ENCODE measurements at places on chromosomes 5 and 9.
A peak's percentile ranks its signal among the peaks of the same experiment; 100 is the strongest.

DNA sequence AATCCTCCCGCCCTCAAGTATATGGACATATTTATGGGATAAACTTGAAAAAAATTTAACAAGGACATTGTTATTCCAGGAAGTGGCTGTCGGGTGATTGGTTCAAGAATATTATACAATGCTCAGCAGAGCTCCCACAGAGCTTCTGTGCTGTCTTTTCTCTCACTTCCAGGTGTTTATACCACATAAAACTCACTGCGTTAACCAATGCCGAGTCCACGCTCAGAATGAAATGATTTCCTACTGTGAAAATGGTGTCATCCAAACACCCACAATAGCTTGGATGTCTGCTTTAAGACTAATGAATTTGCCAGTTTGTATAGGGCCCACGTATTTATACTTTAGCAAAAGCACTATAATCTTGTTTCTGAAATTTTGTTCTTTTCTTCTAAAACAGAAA, 368.2 kb downstream of the NDUFS4 start:
- no peak for DNase-seq

DNA sequence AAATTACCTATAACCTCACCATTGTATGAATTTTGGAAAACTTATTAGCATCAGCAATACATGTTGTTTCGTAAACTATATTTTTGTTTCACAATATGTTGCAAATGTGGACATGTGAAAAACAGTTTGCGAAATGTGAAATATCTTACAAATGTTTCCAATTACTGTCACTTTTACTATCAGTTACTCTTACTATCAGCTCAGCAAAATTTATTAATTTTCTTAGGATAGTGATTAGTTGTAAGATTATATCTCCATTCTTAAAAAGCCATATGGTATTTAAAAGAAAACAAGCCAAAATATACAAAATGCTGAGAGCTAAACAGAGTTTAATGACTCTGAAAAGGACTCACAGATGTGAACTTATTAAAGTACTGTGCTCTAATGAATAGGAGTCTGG, 111.9 kb upstream of the LPAR1 start:
- DNase-seq = no peak

DNA sequence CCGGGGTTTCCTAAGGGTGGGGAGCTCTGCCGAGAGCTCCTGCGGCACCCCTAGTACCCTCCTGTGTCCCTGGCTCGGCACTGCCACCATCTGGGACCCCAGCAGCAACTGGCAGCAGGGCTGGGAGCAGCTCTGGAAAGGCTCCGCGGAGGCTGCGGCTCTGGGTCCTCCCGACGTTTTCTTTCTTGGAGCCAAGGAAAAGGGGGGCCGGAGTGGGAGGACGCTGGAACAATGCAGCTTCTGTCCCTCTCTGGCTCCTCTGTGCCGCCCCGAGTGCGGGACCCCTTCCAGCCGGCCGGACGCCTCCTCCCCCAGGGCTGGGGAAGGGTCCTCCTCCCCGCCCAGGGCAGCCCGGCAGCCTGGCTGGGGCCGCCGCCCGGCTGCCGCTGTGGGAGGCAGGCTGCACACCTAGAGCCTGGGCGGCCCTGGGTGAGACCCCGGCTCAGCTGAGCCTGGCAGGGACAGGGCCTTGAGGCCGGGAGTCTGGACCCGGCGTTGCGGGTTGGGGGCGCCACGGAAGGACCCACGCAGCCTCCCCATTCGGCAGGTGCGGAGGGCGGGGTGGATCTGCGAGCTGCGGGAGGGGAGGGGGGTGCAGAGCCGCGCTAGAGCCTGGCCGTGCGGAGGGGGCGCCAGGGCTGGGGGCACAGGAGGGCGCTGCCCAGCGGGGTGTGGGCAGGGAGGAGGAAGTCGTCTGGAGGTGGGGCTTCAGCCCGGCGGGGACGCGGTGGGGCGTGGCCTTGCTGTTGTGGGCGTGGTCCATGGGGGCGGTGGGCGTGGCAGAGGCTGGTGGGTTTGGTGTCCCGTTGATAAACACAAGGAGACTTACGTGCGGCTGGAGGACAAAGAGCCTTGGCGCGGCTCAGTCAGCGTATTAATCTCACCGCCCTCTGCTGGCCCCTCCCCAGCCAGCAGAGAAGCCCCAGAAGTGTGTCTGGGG, 15.1 kb downstream of the GPSM1 start:
- DNase-seq = peak; percentile 67

GRCh38 chr9:16310278-16311110, 560.0 kb downstream of the BNC2 start:
- DNase-seq = no peak

- DNase-seq = no peak
Observed at GRCh38 chr9:128807827-128808226, 10.5 kb upstream of the ENDOG start.

GRCh38 chr9:75878488-75878860, 12.0 kb upstream of the PCSK5 start:
- DNase-seq = no peak

- DNase-seq = no peak
Observed at GRCh38 chr5:67549296-67549618, 352.7 kb upstream of the CD180 start.

- DNase-seq = no peak
Observed at GRCh38 chr9:78622126-78622525, 325.2 kb downstream of the PSAT1 start.

DNA sequence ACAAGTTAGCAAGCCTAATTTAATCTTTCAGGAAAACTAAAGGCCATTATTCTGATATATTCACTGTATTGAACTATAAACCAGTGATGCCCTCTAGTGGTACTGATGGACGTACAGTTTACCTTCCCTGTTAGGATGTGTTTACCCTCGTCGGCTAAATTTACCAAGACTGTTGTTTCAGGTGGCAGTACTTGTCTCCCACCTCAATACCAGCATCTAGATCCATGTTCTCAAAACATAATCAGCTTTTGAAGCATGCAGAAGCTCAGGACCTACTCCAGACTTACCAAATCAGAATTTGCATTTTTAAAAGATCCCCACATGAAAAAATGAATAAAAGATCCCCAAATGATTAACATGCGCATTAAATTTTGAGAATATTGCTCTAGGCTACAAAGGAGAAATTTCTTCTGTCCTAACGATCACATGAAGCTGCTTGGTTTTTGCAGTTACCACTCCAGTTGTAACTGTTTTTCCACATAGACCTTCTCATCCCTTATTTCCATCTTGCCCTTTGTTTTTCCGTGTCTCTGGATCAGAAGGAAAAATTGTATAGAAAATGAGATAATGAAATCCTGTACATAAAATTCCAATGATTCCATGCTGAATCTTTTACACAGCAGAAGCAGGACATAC, 3.2 kb upstream of the BAAT start:
- no peak for DNase-seq

- no peak for DNase-seq
Observed at GRCh38 chr5:135996611-135997010, 32.2 kb upstream of the TGFBI start.

DNA sequence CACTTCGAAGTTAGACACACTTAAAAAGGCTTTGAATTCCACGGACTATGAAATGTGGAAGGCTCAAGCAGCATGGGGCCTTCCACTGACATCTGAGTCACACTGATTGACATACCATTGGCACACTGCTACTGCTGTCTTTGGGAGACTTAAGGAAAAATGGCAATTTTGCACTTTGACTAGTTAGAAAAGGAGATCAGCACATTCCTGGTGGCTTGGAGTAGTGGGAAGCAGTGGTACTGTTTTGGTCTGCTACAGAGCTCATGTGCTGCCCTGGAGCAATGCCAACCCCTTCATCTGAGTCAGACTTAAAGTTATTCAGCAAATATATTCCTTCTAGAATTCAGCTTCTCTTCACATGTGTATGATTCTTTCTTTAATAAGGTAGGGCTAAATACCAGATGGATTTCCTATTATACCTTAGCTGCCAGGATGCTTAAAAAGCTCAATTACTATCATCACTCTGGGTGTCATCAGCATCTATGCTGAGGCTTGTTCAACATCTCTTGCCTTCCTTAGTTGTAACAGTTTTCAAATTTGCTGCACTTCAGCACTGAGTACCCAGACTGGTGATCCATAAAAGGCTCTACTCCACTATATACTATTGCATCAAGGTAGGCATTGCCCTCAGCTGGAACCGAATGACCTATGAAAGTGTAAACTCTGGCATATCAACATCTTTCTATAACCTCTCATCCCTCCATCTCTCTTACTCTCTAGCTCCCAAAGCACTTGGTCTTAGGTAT, 42.3 kb upstream of the MOCS2 start:
- no peak for DNase-seq

DNA sequence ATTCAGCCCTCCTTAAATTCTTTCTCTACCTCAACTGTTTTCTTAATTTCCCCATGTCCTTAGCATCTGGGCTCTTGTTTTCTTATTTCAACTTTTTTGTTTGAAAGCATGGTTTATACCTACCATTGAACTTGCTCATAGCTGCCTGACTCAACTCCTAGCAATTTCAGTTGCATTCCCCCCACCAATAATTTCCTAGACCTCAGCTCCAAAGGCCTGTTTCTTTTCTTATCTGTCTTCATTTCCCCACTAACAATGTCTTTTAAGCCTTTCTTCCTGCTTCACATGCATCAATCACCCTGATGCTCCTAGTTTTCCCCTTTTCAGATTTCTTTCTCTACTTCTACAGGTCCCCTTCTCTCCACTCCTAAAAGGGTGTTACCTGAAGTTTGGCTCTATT, 129.7 kb upstream of the PDE4D start:
- no peak for DNase-seq

- DNase-seq = no peak
Observed at GRCh38 chr5:172620506-172620905, 20.6 kb upstream of the NEURL1B start.

DNA sequence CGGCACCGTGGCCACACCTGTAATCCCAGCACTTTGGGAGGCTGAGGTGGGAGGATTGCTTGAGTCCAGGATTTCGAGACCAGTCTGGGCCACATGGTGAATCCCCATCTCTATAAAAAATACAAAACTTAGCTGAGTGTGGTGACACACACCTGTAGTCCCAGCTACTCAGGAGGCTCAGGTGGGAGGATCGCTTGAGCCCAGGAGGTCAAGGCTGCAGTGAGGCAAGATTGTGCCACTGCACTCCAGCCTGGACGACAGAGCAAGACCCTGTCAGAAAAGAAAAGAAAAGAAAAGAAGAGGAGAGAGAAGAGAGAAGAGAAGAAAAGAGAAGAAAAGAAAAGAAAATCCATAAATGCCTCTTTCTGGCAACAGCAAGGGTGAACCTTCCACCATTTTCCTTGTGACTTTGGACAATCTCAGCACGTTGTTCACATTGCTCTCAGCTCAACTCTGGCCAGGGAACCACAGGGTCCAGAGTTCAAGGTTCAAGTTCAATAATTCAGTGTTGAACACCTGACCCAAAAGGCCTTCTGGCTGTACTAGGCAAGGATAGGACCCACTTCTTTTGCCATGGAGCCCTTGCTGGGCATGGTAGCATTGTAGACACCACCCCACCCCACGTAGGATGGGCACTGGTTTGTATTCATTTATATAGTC, 14.6 kb upstream of the DUSP1 start:
- no peak for DNase-seq

DNA sequence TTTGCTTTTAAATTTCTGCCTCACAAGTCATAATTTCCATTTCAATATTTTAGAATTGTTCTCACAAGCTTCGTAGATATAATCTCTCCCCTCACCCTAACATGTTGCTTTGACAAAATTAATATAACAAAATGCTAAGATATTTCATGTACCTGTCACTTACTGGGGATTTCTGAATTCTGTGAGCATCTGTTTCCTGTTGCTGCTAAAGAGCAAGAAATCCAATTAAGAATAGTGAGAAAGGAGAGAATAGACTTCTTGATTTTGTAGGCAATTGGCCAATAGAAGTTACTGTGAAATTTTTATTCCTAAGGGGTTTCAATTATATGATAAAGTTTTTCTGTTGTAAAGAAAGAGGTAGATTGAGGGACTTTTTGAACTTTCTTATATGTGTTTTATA, 796.5 kb upstream of the ARRDC3 start:
- DNase-seq = no peak

- DNase-seq = no peak
Observed at GRCh38 chr9:77304543-77304942, 127.2 kb downstream of the VPS13A start.

- DNase-seq = no peak
Observed at GRCh38 chr5:23001120-23001519, 148.0 kb upstream of the CDH12 start.

DNA sequence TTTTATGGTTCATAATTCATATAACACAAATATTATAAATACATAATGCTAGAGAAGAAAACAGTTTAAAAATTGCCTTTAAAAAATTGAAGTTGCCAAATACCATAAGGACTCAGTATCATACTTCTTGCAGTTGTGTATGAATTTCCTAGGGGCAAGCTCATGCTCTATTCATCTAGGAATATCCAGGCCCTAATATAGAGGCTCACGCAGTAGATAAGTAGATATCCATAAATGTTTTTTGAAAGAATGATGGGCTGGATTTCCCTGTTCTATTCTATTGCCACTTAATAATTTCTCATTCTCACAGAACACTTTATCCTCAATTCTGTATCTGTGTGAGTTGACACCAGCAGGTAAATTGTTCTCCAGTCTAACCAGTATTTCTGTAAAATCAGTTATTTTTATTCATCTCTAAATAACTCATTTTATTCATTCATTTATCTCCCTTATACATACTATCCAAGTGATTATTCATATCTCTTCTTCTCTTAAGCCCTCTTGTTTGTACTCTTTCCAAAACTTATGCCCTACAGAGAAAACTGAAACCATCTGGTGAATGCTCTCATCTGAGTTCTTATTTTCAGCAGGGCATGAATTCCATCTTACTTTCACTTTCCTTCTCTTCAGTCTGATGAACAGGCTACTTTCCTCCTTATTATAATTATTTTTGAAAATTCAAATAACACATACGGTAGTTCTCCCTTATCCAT, 97.1 kb downstream of the SLC44A1 start:
- no peak for DNase-seq

Measured in activated B cell treated with CpG ODN at 0.5 μM for 24 hours (primary cell).